Vagina (tissue), 2 donors: ENCODE measurements at places on chromosomes 12 and 14.

- no peak for DNase-seq
These were observed 52.6 kb downstream of the SAV1 start for GRCh38 chr14:50615552-50615951.

DNA sequence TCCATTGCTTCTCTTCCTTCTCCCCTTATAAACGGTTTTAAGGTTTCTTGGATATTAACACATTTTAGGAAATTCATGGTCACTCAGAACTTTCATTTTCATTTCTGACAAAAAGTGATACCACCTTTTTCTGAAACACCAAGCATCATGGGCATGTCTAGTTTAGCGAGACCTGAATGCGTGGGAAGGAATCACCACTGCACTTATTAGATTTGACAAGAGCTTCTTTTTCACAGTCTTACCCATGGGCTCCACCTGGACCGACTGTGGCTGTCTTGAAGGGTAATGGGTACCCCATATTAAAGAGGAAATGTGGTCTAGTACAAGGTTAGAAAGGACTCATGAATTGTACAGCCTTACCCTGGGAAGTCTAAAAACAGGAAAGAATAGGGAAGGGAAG lies 95.4 kb downstream of the KCNK10 start:
- no peak for DNase-seq

- DNase-seq: no peak
These were observed 38.1 kb downstream of the SMOC1 start for GRCh38 chr14:69917287-69917686.

GRCh38 chr14:50347521-50347920 lies 35.4 kb downstream of the DMAC2L start:
- no peak for DNase-seq

DNA sequence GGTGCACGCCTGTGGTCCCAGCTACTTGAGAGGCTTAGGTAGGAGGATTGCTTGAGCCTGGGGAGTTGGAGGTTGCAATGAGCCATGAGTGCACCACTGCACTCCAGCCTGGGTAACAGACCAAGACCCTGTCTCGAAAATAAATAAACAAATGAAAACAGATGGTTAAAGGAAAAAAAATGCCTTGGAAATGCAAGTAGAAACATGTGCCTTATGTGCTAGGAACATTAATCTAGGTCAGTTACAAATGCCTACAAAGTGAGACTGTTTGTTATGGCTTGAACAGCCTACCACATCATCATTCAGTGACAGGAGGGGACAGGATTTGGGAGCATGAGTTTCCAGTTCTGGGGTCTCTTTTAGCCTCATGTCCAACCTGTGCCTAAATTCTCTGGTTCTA lies 52.4 kb upstream of the BCAT1 start:
- DNase-seq: no peak

DNA sequence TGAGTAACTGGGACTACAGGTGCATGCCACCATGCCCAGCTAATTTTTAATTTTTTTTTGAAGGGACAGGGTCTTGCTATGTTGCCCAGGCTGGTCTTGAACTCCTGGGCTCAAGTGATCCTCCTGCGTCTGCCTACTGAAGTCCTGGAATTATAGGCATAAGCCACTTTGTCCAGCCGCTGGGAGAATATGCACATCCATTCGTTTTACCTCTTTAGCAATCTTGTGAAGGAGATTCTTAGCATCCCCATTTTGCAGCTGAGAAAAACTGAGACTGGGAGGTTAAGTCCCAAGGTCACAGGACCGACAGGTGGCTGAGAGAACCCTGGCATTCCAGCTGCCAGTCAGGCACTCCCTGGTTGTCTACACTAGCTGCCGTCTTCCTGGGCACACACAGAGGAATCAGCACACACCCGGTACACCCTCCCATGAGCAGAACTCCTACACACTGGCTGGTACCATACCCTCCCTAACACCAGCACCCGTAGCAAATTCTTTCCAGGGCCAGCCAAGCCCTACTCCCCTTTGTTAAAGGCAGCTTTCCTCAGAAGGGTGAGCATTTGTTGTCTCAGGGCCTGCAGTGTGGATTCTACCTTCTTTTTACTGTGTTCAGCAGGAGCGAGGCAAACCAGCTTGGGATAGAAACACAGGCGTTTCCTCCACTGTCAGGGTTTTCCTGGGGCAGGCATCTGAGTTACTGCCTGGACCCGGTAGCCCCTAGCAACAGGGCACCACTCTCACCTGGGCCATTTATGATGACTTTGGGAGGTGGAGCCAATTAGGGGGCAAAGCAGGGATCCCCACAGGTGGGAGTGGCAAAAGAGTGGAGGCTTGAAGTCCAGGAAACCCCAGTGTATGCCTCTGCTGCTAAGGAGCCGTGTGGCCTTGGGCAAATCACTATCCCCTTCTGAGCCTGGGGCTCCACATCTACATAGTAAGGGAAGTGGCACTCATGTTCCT lies 70.2 kb downstream of the IRF2BPL start:
- DNase-seq: no peak

DNA sequence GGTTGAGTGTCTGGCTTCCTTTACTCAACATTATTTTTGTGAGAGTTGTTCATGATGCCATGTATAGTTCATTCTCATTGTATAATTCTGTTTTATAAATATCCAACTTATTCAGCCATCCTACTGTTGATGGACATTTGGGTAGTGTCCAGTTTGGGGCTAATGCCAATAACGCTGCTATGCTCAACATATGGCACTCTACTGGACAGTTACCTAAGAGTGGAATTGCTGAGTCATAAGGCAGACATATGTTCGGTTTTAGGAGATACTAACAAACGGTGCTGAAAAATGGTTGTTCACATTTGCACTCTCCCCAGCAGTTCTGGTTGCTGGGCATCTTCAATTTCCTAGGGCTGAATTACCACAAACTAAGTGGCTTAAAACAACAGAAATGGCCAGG lies 28.7 kb upstream of the P2RX4 start:
- DNase-seq: no peak

- no peak for DNase-seq
These were observed 1230.4 kb downstream of the AACS start for GRCh38 chr12:126295652-126296051.

- DNase-seq: no peak
These were observed 15.7 kb downstream of the MYRFL start for GRCh38 chr12:69840727-69841126.

- no peak for DNase-seq
These were observed 25.7 kb downstream of the NUAK1 start for GRCh38 chr12:106113042-106113441.

GRCh38 chr12:124057691-124058090 lies 84.7 kb downstream of the ZNF664 start:
- no peak for DNase-seq

DNA sequence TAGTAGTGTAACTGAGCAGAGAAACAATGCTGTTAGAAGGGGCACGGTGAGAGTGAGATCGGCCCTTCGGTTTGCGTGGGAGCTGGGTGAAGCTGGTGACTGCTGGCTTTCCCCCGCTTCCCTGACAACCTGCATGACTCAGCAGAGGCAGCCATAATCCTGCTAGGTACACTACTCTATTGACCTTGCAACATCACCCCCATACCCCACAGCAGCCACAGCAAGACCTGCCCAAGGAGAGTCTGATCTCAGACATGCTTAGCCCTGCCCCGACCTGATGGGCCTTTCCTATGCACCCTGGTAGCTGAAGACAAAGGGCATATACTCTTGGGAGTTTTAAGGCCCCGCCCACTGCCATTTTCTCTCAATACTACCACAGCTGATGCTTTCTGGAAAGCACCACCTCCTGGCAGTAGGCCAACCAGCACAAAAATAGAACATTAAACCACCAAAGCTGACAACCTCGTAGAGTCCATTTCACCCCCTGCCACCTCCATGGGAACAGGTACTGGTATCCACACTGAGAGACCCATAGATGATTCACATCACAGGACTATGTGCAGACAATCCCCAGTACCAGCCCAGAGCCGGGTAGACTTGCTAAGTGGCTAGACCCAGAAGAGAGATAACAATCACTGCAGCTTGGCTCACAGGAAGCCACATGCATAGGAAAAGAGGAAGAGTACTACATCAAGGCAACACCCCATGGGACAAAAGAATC lies 75.9 kb upstream of the RGS6 start:
- no peak for DNase-seq

- DNase-seq: no peak
These were observed 117.2 kb upstream of the DNM1L start for GRCh38 chr12:32561931-32562341.

DNA sequence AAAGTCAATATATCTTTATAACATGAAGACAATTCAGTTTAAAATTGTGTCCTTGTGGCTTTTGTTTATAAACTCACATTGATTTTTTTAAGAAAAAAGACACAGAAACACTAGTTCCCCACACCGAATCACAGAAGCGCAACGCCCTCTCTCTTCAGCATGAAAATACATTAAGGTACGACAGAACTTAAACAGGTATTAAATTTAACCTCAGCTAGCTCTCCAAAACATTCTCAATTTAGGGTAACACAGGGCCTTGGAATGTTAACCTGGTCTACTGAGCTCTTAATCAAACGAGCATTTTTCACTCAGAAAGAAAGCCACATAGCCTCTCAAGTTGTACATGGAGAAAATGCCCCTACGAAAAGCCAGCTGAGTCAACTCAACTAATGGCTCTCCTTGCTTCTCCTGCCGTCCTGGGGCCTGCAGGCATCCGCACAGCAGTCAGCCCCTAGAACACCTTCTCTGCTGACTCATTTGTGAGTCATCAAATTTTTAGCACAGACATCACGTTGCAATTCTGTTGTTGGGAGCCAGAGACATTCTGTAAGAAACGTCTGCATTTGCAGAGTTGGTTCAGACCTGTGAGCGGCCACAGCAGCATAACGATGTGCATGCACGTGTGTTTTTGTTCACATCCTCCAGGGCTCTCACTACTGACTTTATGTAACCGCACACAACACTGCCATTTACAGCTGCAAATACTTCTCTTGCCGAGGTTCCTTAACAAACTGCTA lies 141.6 kb downstream of the ITPR2 start:
- no peak for DNase-seq

DNA sequence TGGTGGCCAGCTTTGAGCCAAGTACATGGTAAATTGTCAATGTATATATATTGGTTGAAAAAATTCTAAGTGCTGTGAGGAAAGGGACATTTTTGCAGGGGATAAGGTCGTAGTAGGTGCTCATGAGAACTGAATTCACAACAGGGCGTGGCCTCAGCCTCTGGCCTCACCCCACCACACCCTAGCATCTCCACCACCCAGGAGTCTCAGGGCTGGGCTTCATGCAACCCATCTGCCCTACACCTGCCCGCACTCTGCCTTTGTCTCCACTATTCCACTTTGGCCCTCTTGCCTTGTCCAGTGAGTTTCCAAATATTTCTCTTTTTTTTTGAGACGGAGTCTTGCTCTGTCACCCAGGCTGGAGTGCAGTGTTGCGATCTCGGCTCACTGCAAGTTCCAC lies 22.1 kb upstream of the AQP2 start:
- no peak for DNase-seq

GRCh38 chr12:14941369-14941768 lies 3.0 kb upstream of the ERP27 start:
- DNase-seq: no peak

- DNase-seq: no peak
These were observed 46.5 kb downstream of the ST8SIA1 start for GRCh38 chr12:22287776-22288621.

DNA sequence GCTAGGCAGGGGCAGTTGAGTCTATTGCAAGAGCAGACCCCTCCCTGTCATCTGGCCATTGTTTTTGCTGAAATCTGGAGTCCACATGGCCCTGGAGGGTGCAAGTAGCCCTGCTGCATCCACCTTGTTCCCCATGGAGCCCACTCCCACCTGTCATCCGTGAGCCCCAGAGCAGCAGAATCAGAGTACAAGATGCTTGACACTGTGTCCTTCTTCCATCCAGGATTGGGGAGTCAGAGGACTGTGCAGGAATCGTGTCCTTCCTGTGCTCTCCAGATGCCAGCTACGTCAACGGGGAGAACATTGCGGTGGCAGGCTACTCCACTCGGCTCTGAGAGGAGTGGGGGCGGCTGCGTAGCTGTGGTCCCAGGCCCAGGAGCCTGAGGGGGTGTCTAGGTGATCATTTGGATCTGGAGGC lies 8.8 kb downstream of the DHRS2 start:
- DNase-seq: no peak

- DNase-seq: no peak
These were observed 26.4 kb upstream of the STAB2 start for GRCh38 chr12:103560604-103561101.

DNA sequence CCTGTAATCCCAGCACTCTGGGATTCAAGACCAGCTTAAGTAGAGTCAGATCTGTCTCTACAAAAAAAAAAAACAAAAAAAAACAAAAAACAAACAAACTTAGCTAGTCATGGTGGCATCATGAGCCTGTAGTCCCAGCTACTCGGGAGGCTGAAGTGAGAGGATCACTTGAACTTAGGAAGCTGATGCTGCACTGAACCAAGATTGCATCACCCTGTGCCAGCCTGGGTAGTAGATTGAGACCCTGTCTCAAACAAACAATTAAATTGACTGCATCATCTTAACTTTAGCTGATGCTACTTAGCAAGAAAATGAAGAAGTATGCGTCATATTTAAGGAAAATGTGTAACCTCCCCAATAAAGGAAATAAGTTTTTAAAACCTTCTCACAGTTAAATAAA lies 136.6 kb upstream of the ATXN7L3B start:
- no peak for DNase-seq

GRCh38 chr12:685388-685787 lies 22.1 kb upstream of the NINJ2 start:
- DNase-seq: no peak

GRCh38 chr14:83071888-83072501 lies 1538.3 kb upstream of the SEL1L start:
- DNase-seq: no peak

GRCh38 chr14:31127690-31128089 lies 79.9 kb downstream of the HECTD1 start:
- no peak for DNase-seq

DNA sequence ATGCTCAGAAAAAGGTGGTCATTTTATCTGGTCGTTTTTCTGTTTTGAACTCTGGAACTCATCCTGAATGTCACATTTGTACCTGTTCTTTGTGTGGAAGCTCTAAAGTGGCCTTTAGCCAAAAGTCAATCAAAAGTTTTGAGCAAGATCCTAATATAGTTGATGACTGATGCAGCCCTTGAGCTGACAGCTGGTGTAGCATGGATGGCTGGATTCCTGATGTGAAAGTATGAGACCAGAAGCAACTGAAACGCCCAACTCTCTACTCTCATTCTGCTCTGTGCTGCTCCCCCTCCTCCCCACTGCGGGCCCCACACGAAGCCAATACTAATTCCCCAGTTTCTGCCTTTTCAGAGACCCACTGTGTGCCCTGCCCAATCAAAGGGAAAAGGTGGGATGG lies 10.3 kb upstream of the MYH7 start:
- no peak for DNase-seq
